ENCODE measurements at places on chromosomes 11 and 22.

GRCh38 chr11:16815047-16815767 lies 76.8 kb downstream of the C11orf58 start:
- DNase-seq, result no peak

- no peak for DNase-seq
Measured at GRCh38 chr11:62860835-62861563, 19.7 kb upstream of the SLC3A2 start.

DNA sequence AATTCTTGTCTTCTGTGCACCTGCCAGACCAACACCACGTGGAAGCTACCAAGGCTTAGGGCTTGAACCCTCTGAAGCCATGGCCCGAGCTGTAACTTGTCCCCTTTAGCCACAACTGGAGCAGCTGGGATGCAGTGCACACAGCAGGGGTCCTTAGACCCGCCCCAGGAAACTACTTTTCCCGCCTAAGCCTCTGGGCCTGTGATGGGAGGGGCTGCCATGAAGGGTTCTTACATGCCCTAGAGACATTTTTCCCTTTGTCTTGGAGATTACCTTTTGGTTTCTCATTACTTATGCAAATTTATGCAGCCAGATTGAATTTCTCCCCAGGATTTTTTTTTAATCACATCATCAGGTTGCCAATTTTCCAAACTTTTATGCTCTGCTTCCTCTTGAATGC lies 9.7 kb downstream of the PATE3 start:
- DNase-seq, result no peak

DNA sequence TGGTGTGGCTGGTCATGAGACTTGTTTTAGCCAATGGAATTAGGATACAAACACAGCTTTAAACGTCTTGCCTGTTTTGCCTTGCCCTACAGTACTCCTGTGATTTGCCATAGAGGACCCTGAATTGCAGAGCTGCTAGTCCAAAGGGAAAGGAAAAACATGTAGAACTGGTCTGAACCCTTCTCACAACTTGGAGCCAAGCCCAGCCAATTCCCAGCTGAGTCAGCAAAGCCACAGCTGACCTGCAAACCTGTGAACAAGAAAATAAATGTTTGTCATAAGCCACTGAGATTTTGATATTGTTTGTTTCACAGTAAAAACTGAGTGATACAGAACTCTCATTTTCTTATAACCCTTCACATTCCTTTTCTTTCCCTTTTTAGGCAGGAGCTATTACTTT lies 360.5 kb upstream of the API5 start:
- DNase-seq, result no peak

GRCh38 chr11:19939415-19939929 lies 220.8 kb downstream of the DBX1 start:
- no peak for DNase-seq

Measured in stimulated activated CD4-positive, alpha-beta T cell treated with anti-CD3 and anti-CD28 coated beads, Interleukin-1b, Interleukin-23, amount 100 ng/mL, for 4 hours (primary cell).